ENCODE measurements at places on chromosomes 3 and 15.

- no peak for DNase-seq
These were observed 280.6 kb upstream of the ZNF717 start for GRCh38 chr3:76065964-76066363.

- DNase-seq: no peak
These were observed 174.1 kb downstream of the KLHL25 start for GRCh38 chr15:85620690-85621049.

DNA sequence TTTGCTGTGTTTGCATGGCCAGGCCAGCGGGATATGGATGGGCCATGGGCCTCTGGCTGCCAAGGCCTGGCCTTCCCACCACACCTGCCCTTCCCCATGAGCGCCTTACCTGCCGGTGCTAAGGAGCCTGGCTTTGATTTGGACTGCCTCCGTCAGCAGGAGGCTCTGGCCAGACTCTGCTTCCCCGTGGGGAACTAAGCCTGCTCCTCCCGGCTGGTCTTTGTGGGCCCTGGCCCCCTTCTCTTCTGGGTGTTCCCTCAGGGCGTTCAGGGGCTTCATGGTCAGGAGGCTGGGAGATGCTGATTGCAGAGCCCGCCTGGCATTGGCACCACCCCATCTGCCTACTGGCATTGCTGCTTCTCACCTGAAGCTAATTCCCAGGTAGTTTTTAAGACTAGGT lies 45.2 kb downstream of the SMAD6 start:
- DNase-seq: no peak

DNA sequence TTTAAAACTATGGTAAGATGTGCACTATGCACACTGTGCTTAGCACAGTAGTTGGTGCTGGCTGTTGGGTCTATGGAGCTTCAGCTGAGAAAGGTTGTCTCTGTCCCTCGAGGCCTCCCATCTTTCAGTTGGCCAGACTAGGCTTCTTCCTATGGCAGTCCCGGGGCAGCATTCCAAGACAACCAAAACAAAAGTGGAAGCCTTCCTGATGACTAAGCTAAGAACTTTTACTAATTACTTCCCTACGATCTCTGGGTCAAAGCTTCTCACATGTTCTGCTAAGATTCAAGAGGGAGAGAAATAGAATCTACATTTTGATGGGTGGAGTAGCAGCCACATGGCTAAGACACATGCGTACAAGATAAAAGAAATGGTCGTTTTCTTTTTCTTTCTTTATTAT lies 342.8 kb downstream of the TUSC7 start:
- DNase-seq: no peak

DNA sequence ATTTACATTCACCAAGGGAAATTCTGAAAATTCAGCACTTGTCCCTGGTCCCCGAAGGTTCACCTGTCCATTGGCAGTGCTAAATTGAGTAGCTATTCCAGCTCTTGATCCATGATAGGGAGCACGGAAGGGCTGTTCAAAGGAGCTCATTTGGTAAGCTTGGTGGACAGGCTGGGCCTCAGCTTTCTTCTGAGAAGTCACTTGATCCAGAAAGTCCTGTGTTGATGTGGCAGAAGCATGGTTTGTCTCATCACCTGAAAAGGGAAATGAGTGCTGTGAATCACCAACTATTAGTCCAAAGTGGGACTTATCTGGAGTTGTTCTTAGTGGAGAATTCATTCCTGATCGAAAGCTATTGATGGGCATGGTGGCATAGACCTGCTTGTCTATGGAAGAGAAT lies 19.9 kb upstream of the SLC12A8 start:
- DNase-seq: no peak

GRCh38 chr3:74599564-74599963 lies 14.9 kb downstream of the CNTN3 start:
- DNase-seq: no peak

GRCh38 chr3:192372616-192373015 lies 354.7 kb downstream of the FGF12 start:
- no peak for DNase-seq

- no peak for DNase-seq
These were observed 4.3 kb downstream of the RYR3 start for GRCh38 chr15:33315044-33315443.

Data from right renal pelvis (tissue), 4 donors.